ENCODE measurements at places on chromosomes 2 and 18.

- DNase-seq = no peak
Observed at GRCh38 chr2:9914384-9915065, 37.0 kb upstream of the GRHL1 start.

GRCh38 chr2:10362096-10362897, 59.6 kb downstream of the HPCAL1 start:
- no peak for DNase-seq

GRCh38 chr2:96528700-96529375, 7.7 kb upstream of the ARID5A start:
- no peak for DNase-seq

DNA sequence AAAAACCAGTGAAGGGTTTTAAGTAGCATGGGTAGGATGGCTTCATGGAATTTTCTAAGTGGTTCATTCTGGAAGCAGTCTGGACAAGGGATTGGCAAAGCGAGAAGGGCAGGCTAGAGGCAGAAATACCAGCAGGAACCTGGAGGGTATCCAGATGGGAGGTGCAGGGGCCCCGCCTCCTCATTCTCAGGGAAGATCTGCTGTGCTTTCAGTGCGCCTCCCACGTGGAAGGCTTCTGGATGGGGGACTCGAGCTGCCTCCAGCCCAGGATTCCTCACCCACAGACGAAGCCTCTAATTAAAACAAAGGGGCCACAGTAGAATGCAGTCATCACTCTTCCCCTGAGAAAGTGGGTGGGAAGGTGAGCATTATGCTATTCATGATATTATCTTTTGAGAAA, 79.8 kb downstream of the VSNL1 start:
- DNase-seq = no peak

- DNase-seq = no peak
Observed at GRCh38 chr2:207839575-207839974, 69.9 kb upstream of the FZD5 start.

DNA sequence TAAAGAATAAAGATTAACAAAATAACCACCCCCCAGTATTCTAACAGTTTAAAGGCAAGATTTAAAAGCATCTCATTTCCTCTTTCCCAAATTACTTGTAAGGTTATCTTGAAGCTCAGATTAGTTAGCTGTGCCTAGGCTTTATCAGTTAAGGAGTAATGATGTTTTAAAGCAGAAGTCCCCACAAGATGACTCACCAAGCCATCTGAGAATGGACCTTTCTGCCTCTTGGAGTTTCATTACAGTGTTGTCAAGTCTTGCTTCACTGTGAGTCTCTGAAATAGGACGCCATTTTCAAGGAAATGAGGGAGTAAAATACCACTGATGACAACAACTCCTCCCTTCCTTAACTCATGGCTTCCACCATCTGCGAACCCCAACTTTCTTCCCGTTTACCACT, 35.9 kb downstream of the ZNF385B start:
- DNase-seq = no peak
